ENCODE measurements at places on chromosomes 3 and 15. TPM values are rescaled to one million over a fixed set of nuclear protein-coding genes. Genes with fewer than 3 reads are reported as not detected.

CRTC3 gene
- total RNA-seq: 89.3 TPM

PLCB2 gene
- 140 TPM for total RNA-seq

DNA sequence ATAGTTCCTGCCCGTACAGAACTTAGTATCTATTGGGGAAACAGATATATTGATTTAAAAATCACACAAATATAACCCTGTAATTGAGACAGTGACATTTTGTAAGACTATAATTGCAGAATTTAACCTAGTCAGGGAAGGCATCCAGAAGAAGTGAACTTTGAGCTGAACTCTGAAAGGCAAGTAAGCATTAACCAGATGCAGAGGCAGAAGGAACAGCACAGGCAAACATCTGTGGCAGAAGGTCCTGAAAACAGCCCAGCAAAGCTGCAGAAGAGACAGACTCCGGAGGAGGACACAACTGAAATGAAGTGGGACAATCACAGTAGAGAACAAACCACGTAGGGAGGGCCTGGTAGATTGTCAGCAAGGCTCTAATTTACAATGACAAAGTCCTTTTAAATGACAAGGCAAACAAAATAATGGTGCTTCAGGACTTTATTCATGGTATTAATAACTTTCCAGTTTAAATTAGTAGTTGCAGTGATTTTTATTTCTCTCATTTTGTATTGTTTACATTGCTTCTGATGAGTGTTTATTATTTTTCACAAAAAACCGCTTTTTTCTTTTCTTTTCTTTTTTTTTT, 14.5 kb downstream of the BCL2A1 start:
- no peak overlapping the region for H3K27ac ChIP-seq
- peaks cover 20% of the 10 kb centered on the region for H3K4me1 ChIP-seq
- H3K36me3 ChIP-seq: peaks cover 3% of the 10 kb centered on the region
- no peak overlapping the region for H3K4me3 ChIP-seq

DNA sequence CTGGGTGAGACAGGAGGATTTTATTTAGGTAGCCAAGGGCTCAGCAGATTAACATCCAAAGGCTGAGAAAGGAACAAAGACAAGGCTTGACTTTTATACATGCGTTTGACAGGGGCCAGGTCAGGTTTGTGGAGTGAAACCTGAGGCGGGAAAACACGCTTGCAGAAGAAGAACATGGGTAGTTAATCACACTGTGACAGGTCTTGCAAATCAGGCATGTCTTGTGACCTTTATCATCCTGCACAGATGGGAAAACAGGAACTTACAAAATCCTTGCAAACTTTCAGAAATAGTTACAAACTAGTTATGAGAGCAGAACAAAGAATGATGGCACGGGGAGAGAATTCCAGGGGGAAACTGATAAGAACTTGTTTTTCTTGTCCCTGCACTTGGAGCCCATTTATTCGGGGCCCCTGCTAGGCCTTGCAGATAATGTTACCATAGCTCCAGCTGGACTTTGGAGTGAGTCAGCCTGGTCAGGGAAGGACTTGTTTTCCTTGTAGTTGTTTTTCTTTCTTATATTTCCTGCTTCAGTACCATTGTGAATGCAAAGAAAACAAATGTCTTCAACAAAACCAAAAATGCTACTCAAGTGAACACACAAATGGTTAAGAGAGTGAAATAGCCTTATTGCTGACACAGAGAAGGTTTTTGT, 965.9 kb upstream of the ROBO1 start:
- no peaks in the 10 kb centered on the region for H3K36me3 ChIP-seq
- no peak overlapping the region for H3K27ac ChIP-seq
- no peaks in the 10 kb centered on the region for H3K4me1 ChIP-seq
- H3K27me3 ChIP-seq: no peaks in the 10 kb centered on the region
- H3K4me3 ChIP-seq: no peak overlapping the region

RTF1 gene
- total RNA-seq: 37.1 TPM

- H3K36me3 ChIP-seq: no peaks in the 10 kb centered on the region
- no peaks in the 10 kb centered on the region for H3K4me1 ChIP-seq
- no peak overlapping the region for H3K4me3 ChIP-seq
- no peak overlapping the region for H3K27ac ChIP-seq
- no peak for DNase-seq
- H3K27me3 ChIP-seq: peaks cover 11% of the 10 kb centered on the region
Measured at GRCh38 chr15:93319121-93319814, 230.3 kb upstream of the RGMA start.

DNA sequence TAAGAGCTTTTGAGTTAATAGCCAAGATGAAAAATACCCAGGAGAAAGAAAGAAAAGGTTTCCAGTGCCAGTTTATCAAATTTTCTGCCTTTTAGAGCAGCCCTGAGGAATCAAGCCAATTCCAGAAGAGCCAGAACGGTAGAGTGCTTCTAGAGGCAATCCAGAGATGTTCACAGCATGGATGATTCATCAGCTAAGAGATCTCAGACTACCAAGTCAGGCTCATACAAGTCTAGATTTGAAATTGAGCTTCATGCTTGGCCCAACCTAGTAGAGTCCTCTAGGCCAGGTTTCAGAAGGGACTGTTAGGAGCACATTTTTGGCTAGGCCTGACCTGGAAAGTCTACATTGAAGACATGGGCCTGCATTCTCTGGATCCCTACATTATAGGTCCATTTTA, 15.5 kb downstream of the WDR48 start:
- peaks cover 50% of the 10 kb centered on the region for H3K36me3 ChIP-seq
- H3K4me1 ChIP-seq: peaks cover 19% of the 10 kb centered on the region
- DNase-seq: no peak
- no peaks in the 10 kb centered on the region for H3K27me3 ChIP-seq
- H3K27ac ChIP-seq: no peak overlapping the region

GRCh38 chr3:25784971-25785370, 1.7 kb upstream of the NGLY1 start:
- peaks cover 57% of the 10 kb centered on the region for H3K4me1 ChIP-seq
- peaks cover 17% of the 10 kb centered on the region for H3K36me3 ChIP-seq
- DNase-seq: no peak
- H3K4me3 ChIP-seq: peak overlapping the region; percentile 81

DNA sequence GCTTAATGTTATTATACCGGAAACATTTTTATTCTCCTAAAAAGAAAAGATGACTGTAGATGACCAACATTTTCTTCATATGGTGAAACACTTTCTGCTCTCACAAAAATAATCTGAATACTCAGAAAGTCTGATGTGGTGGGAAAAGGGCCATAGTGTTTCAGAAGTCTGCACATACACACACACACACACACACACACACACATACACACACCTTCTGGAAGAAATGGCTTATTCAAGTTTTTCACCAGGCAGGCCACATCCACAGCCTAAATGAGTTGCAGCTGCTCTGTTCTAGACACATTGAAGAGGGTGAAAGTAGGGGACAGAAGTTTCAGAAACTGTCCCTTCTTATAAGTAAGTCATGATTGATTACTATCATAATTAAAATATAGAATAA, 220.0 kb downstream of the ZMAT3 start:
- no peaks in the 10 kb centered on the region for H3K4me1 ChIP-seq
- DNase-seq: no peak
- H3K36me3 ChIP-seq: no peaks in the 10 kb centered on the region
- no peak overlapping the region for H3K27ac ChIP-seq
- H3K4me3 ChIP-seq: no peak overlapping the region
- no peaks in the 10 kb centered on the region for H3K27me3 ChIP-seq

LARP6 gene
- not detected for total RNA-seq

CHDH gene
- 9.0 TPM for total RNA-seq

- H3K36me3 ChIP-seq: no peaks in the 10 kb centered on the region
- no peak for DNase-seq
- no peak overlapping the region for H3K27ac ChIP-seq
Measured at GRCh38 chr15:25185156-25185710, 230.4 kb downstream of the SNRPN start.

DNA sequence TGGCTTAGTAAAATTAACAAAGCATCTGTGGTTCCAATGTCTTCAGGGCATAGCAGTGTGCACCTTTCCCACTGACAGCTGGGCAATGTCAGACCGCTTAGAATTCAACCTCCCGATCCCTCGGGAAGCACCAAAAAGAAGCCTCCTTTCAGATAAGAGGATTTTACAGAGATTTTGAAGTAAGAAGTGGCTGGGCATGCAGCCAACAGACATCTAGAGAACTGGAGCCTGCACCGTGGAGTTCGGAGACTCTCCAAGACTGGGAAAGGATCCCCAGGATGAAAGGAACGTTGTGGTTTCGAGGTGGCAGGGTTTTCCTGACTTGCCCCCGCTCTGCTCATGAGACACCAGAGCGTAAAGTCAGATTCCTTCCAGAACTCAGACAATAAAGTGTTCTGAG, 5.3 kb downstream of the FAM174B start:
- peaks cover 2% of the 10 kb centered on the region for H3K4me1 ChIP-seq
- no peak overlapping the region for H3K27ac ChIP-seq
- H3K27me3 ChIP-seq: peaks cover 30% of the 10 kb centered on the region

DNA sequence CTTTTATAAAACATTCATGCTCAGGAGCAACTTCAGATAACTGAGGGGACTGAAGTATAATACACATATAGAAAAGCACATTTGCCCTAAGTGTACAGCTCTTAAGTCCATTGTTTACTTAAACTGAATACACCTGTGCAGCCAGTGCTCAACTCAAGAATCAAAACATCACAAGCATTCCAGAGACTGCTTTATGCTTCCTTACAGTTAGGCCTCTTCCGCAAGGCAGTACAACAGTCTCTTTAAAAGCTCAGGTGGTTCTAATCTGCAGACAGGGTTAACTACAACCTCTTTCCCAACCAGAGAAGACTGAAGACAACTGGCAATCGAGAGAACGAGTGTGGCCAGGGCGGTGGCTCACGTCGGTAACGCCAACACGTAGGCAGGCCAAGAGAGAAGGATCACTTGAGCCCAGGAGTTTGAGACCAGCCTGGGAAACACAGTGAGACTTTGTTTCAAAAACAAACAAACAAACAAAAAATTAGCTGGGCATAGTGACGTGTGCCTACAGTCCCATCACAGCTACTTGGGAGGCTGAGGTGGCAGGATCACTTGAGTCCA, 16.9 kb downstream of the MCCC1 start:
- DNase-seq: no peak
- no peaks in the 10 kb centered on the region for H3K4me1 ChIP-seq
- no peak overlapping the region for H3K4me3 ChIP-seq
- H3K36me3 ChIP-seq: peaks cover 75% of the 10 kb centered on the region

CCDC80 gene
- 0.40 TPM for total RNA-seq

COL7A1 gene
- 0.40 TPM for total RNA-seq

- no peak overlapping the region for H3K4me3 ChIP-seq
- H3K27ac ChIP-seq: no peak overlapping the region
- DNase-seq: no peak
- H3K36me3 ChIP-seq: no peaks in the 10 kb centered on the region
- H3K4me1 ChIP-seq: no peaks in the 10 kb centered on the region
Measured at GRCh38 chr3:158384019-158384418, 187.0 kb upstream of the MLF1 start.

KIF7 gene
- total RNA-seq: 0.13 TPM

DNA sequence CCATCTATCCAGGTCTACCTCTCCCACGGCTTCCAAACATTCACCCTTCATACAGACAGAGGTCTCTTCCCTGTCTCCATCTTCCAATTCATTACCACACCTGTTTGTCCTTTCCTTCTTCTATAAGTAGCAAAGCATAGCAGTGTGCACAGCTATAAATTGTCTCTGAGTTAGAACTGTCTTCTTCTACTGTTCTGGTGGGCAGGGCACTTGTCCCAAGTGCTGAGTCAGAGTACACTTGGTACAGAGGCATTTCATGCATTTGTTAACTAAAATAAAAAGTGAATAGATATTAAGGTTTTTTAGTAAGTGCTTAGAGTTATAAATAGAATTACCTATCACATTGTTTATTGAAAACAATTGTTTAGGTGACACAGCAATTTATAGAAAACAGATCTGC, 150.1 kb upstream of the CCDC54 start:
- peaks cover 20% of the 10 kb centered on the region for H3K27me3 ChIP-seq
- H3K4me3 ChIP-seq: no peak overlapping the region
- H3K36me3 ChIP-seq: no peaks in the 10 kb centered on the region
- no peak for DNase-seq

DNA sequence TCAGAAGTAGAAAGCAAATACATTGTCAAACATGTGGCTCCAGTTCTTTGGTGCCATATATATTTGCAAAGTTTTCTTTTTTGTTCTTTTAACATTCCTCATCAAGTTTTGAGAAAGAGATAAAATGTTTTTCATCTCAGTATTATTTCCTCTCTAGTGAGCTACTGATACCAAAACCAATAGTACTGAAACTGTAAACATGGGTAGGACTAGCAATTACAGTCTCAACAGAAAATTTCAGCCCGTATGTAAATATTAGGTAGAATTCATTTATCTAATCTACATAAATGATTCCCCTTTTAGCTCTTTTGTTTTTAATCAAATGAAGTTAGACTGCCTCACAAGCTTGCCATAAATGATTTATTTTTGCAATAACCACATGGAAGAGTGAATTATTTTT, 21.4 kb downstream of the SECISBP2L start:
- no peak overlapping the region for H3K27ac ChIP-seq
- H3K4me1 ChIP-seq: peaks cover 26% of the 10 kb centered on the region
- peaks cover 41% of the 10 kb centered on the region for H3K36me3 ChIP-seq
- H3K27me3 ChIP-seq: no peaks in the 10 kb centered on the region
- H3K4me3 ChIP-seq: no peak overlapping the region
- no peak for DNase-seq

GRCh38 chr3:83662381-83662960, 1296.3 kb upstream of the CADM2 start:
- H3K36me3 ChIP-seq: no peaks in the 10 kb centered on the region
- no peaks in the 10 kb centered on the region for H3K4me1 ChIP-seq
- no peaks in the 10 kb centered on the region for H3K27me3 ChIP-seq
- no peak for DNase-seq
- no peak overlapping the region for H3K4me3 ChIP-seq
- H3K27ac ChIP-seq: no peak overlapping the region

DPPA2 gene
- total RNA-seq: not detected

GRCh38 chr3:39189150-39189958, 3.0 kb downstream of the XIRP1 start:
- H3K36me3 ChIP-seq: no peaks in the 10 kb centered on the region
- peaks cover 13% of the 10 kb centered on the region for H3K4me1 ChIP-seq
- H3K27me3 ChIP-seq: no peaks in the 10 kb centered on the region
- no peak overlapping the region for H3K4me3 ChIP-seq
